ENCODE measurements at places on chromosomes 6 and 20.

DNA sequence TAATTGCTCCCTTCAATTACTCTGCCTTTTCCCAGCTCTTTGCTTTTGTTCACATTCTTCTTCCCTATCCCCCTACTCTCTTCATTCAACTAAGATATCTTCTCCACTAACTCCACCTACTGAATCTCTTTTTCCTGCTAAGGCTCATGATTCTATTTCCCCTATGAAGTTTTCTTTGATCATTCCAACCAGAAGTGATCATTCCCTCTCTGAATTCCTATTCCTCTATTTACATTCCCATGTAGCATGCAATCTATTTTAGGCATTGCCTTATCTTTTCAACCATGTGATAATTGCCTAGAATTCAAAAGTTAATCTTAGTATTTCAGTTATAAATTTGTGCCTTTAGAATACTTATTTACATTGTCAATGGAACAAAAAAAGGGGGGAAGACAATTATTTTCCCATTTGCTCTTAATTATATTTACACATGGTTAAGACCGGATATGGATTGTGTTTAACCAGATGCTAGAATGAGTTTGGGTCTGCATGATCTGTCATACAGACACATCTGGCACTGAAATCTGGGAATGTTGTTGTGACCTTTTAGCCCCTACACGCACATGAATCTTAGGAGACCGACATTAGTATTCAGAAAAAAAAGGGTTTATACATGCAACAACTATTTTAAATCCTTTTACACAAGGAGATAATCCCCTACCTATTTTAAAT lies 20.8 kb downstream of the MOXD1 start:
- no peak for DNase-seq

- no peak for DNase-seq
Measured at GRCh38 chr20:58019027-58019849, 209.2 kb downstream of the ANKRD60 start.

DNA sequence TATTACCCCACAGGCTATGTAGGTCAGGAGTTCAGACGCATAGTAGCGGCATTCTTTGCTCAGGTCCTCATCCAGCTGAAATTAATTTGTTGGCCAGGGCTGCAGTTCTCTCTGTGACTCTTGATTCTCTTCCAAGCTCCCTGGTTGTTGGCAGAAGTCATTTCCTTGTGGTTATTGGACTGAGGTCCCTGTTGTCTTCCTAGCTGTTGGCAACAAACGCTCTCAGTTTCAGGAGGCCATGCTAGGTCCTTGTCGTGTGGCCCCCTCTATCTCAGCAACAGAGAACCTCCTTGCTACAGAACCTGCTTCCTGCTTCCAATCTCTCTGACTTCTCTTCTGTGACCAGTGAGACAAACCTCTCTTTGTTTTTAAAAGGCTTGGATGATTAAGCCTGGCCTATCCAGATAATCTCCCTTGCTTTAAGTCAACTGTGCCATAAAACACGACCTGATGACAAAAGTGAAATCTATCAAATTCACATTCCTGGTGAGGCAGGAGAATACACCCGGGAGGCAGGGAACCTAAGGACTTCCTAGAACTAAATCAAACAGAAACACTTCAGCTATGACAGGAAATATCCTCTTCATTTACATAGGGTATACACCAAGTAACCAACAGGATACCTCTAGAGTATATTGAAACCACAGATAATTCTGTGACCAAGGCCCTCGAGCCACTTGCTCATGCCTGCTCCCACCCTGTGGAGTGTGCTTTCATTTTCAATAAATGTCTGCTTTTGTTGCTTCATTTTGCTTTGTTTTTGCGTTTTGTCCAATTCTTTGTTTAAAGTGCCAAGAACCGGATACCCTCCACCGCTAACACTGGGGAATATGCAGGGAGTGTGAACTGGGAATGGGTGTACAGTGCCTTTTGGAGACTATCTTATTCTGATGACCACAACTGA lies 196.0 kb downstream of the BTBD3 start:
- DNase-seq = no peak

GRCh38 chr6:138529478-138529877 lies 30.2 kb upstream of the NHSL1 start:
- DNase-seq = no peak

DNA sequence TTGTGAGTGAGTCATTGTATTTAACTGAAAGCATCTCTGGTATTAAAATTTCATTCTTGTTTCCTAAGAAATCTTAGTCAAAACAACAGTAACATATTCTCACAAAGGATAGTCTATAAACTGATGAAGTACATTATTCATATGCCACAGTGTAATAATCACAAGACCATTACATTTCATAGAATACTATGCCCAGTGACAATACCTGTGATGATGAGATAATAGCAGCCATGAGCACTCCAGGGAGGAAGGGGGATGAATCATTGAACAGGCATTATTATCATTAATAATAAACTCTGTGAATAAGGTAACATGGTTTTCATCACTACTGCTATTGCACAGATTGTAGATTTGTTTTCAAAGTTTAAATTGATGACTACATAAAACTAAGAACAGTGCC lies 667.9 kb downstream of the EPM2A start:
- no peak for DNase-seq

GRCh38 chr20:36472637-36473090 lies 68.7 kb upstream of the MYL9 start:
- no peak for DNase-seq

- no peak for DNase-seq
Measured at GRCh38 chr6:47041741-47042140, 391 bp downstream of the ADGRF1 start.

DNA sequence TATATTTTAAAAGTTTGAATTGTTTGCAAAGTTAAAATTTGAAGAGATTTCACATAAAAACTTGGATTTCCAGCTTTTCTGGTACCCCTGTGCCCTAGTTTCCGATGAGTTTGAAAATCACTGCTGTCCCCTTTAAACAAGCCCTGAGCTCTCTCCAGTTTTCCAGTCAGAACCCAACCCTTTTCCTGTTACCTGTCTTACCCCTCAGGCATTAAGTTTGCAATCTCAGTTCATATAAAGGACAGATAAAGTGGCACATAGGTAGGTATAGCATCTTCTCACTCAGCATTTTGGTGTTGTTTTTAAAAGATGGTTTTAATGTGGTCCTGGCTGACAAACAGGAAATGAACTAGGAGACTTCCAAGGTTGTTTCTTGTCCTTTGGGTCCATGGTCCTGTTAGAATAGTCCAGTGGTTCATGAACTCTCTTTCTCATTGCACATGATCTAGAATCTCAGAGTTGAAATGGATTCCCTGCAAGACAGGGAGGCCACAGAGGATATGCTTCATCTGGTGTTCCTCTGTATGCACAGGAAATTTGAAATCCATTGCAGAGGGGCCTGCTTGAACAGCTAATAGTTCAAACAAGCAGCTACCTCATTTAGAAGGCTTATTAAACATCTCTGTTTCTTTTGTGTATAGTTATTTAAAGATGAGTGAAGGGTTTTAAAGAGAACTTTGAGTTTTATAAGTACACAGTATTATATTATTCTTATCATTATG lies 82.7 kb downstream of the JAG1 start:
- DNase-seq = no peak

DNA sequence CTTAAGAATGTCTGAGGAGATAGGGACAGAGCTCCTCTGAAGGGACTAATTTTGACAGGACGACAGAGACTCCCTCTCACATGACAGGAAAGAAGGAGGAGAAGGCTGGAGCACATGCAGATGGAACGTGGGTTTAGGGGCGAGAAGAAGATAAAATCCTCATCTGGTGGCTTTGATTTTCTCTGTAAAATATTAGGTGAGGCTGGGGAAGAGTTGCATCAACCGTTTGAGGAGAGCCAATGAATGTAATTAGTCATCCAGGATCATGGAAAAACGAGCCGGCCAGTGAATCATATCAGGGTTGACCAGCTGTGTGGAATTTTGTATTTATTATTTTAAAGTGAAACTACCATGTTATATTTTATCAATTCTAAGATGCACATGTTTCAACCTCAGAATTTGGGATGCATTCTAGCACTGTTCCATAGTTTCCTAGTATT lies 46.9 kb upstream of the ADGRF4 start:
- DNase-seq = no peak

- no peak for DNase-seq
Measured at GRCh38 chr6:13827032-13827431, 12.7 kb upstream of the MCUR1 start.

DNA sequence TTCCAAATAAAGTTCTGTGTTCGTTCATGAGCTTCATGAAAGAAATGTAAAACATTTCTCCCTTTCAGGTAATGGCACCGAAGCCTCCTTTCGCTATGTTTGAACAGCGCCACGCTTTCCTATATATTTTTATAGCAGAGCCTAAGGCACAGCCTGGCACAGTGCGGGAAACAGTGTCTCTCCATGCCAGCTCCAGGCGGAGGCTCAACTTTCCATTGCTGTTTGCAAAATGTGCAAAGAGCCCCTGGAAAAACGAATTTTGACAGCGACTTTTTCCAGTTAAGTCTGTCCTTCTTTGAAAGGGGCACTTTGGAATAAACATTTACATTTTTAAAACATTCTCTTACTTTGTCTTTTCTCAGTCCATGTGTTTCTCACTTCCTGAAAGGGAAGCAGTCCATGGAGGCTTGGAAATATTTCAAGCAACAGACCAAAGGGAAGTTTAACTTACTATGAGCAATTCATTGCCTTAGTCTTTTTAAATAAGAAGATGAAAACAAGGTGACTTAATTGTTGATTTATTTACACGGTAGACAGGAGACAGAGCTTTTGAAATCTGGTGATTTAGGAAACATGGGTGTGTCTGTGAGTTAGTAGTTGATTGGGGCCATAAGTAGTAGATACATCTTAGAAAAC lies 769 bp downstream of the CCN6 start:
- no peak for DNase-seq

GRCh38 chr6:43799551-43800297 lies 29.7 kb downstream of the VEGFA start:
- no peak for DNase-seq

GRCh38 chr20:36050436-36051317 lies 82.3 kb downstream of the CNBD2 start:
- DNase-seq = peak; percentile 41

DNA sequence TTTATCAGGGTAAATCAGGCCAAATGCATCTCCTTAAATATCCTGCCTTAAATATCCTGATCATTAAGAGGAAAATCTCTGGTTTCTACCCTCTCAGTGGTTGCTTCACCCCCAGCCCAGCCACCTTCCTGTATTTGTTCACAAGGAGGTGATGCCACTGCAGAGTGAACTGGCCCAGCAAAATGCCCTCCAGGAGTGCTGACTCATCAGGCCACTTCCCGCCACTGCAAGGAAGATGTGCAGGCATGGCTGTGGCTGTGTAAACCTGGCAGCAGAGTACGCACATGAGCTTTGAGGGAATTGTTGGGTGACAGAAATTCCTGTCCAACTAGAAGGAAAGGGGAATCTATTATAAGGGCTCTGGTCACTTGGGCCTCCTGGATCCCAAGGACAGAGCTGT lies 13.8 kb downstream of the NQO2 start:
- DNase-seq = no peak

DNA sequence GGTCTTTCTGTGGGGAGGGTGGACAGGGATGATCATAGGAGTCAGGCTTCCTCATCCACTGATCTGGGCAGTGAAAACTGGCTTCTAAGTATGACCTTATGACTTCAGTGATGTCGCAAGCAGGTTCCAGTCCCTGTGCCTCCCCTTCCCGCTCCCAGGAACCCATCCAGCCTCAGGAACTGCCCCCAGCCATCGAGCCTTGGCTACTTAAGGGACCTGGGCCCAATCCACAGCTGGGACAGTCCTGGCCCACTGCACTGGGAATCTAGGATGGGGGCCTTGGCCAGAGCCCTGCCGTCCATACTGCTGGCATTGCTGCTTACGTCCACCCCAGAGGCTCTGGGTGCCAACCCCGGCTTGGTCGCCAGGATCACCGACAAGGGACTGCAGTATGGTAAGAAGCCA lies at the start of gene LBP:
LBP (plus strand) TSS at position 236 of the 405 bp plus-strand sequence; CDS start at position 271, 35 bp downstream.
- no peak for DNase-seq

DNA sequence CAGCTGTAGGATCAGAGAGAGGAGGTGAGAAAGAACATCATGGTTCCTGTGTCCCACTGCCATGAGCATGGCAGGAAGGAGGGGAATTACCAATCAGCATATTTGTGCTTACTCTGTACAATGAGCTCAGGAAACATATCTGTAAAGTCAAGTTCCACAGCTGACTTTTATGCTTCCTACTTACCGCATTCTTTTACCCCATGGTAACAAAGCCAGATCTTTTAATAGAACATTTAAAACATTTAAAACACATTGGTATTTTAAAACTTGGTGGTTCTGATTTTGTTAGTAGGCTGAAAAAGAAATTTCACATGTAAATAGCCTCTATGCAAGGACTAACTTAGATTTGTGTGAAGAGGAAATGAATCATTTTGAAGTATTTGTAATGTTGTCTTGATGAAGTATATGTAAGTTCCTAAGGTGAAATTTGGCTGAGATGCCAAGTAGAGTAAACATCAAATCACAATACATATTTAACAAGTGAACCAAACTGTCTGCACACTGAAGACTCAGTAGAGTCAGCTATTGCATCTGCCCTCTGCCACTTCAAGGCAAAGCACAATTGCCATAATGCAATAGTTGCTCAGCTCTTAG lies 114.7 kb downstream of the GJA10 start:
- no peak for DNase-seq

DNA sequence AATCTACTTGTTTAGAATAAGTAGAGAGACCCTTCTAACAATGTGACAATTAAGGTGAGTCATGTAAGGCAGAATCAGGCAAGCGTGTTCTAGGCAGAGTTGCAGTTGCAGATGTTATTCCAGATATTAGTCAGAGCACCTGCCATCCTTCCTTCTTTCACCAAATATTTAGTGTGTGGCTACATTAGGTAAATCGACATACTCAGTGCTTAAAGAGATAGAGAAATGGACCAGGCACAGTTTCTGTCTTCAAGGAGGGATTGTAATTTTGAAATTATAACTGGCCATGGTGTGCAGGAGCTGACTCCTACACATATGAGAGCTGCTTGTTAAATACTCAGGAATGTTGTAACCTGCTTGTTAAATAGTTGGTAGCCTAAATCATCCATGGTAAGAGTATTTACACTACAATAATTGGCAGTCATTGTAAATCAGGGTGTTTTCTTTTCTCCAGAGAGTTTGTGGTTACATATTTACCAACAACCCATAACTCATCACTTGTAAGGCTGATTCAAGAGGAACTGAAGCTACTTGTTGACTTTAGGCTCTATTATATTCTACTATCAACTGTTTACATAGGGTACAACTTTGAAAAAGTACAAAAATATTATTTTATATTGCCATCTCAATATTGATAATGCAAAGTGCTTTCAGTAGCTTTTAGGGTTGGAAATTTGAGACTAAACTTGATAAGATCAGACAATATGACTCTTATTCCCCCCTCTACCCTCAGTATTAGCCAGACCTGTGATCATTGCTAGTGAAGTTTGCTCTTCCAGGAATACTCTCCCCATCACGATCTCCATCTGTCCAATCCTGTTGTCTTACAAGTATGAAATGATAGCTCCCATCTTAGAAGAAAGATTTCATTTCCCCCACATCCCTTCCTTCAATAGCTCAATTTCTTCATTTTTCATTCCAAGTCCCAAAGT lies 607.1 kb downstream of the COL12A1 start:
- DNase-seq = no peak

DNA sequence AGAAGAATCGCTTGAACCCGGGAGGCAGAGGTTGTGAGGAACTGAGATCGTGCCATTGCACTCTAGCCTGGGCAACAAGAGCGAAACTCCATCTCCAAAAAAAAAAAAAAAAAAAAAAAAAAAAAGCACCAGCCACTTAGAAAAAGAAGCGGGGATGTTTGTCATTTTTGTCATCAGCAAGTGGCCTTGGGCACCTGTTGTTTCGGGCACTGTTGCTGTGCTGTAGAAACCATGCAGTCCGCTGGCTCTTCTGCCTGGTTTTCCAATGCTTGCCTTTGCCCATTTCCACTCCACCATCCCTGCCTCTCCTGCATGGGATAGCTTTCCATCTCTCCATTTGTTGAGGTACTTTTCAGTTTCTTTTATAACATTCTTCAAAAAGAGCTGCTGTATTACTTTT lies 129.3 kb downstream of the ARID1B start:
- DNase-seq = no peak
